ENCODE measurements at places on chromosomes 7 and 10.

- no peak for DNase-seq
Measured at GRCh38 chr7:34544621-34545020, 113.4 kb upstream of the NPSR1 start.

- DNase-seq = no peak
Measured at GRCh38 chr7:86916277-86916825, 143.1 kb downstream of the ELAPOR2 start.

GRCh38 chr10:12218991-12219390, 23.0 kb downstream of the CDC123 start:
- DNase-seq = no peak

- DNase-seq = no peak
Measured at GRCh38 chr10:49049660-49050059, 65.7 kb downstream of the VSTM4 start.

DNA sequence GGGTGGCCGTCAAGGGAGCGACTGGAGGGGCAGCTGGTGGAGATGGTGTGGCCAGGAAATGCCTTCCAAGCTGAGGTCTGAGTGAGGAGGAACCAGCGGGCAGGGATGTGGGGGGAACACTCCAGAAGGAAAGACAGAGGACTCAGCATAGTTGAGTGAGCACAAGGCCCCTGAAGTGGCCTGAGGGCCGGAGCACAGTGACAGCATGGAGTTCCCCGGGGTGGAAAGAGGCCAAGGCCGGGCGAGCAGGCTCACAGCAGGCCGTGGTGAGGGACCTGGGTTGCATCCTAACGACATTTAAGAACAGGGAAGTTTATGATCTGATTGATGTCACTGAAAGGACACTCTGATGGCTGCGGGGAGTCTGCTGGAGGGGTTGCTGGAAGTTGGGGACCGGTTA, 48.0 kb downstream of the HTRA1 start:
- no peak for DNase-seq

DNA sequence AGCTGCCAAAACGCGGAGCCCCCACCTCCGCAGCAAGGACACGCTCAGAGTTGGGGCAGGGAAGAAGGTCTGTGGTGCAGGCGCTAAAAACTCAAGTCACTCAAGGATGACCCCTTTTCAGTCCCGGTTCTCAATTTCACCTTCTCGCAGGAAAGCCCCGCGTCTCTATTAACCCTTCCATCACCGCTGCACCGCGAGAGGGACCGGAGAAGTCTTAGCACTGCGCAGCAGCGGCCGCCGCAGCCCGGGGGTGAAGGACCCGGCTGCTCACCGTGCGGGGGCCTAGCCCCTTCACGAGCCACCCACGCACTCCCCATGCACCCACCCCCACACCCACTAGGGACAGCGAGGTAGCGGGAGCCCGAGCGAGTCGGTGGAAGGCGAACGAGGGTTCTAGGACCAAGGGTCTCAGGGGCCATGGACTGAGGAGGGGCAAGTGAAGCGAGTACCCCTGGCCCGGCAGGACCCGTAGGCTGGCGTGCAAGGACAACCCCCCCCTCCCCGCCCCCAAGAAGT, 162.9 kb downstream of the SH3PXD2A start:
- no peak for DNase-seq

Data from stimulated activated CD4-positive, alpha-beta T cell treated with anti-CD3 and anti-CD28 coated beads, Interleukin-12 subunit alpha, Interleukin-12 subunit beta, amount 100 ng/mL, for 48 hours (primary cell).